ENCODE measurements at places on chromosomes 6 and 20.

- no peak for DNase-seq
These were observed 84.3 kb upstream of the ESR1 start for GRCh38 chr6:151723152-151723551.

DNA sequence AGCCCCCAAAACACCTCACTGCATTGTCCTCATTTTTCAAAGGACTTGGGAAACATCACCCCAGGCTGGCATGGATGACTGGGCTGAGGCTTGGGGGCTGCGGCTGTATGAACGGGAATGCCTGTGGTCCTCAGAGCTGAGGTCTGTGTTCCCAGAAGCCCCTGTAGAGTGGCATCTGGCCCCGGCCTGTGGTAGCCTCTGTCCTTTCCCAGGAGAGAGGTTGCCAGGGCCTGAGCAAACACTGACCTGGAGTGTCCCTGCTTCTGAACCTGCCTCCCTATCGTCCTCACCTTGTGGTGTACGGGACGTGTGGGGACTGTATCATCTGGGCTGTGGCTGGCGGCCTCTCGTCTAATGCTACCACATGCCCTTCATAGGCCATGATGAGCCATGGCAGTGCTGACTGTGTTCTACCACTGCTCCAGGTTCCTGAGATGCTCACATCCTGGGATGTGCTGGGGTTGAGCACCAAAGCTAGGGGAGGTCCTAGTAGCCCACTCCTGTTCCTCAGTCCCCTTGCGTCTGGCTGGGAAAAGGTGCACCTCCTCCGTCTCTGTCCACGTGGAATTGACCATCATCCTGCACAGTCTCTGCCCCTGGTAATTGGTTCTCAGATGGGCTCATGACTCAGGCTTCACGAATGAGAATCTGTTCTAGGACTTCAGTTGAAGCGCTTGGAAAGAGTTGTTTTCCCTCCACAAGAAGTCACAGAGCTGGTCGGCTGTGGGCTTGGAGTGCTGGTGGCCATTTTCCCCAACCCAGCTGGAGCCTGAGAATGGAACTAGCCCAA lies 27.6 kb downstream of the PHACTR3 start:
- DNase-seq, result no peak

GRCh38 chr20:32152421-32153155 lies 43.1 kb downstream of the TM9SF4 start:
- DNase-seq, result no peak

GRCh38 chr20:39855799-39856198 lies 833.2 kb downstream of the MAFB start:
- DNase-seq, result no peak

GRCh38 chr20:16100111-16100510 lies 473.1 kb downstream of the KIF16B start:
- DNase-seq, result no peak

DNA sequence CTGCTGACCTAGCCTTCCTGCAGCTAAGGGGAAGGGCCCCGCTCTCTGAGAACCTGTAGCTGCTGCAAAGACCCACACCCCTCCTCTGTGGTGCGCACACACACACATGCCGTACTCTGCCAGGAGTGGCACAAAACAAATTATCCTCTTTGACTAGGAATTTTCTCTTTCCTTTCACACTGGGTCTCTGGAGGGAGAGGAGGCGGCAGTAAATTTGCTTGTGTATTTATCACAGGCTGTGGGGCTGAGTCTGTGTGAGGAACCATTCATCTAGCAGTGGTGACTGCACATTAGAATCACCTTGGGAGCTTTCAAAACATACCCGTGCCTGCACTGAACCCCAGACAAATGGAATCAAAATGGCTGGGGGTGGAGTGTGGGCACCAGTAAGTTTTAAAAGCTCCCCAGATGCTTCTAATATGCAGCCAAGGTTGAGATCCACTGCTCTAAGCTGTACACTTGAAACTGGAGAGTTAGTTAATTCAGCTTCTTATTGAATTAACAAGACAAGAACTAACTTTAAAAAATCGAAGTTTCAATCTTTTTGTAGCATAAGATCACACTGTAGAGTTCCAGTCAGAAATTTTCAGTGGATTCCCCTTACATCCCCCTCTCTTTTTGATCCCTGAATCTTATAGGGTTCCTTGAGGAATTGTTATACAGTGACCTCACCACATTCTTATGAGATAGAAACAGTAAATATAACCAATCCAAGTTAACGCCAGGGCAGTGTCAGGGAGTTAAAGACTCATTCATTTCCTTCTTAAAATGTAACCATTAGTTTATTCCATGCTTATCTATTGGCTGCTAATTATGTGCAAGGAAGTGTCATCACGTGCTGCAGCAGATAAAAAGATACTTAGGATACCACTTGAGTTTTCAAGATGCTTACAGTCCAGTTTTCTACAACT lies 29.8 kb upstream of the GMDS start:
- no peak for DNase-seq

DNA sequence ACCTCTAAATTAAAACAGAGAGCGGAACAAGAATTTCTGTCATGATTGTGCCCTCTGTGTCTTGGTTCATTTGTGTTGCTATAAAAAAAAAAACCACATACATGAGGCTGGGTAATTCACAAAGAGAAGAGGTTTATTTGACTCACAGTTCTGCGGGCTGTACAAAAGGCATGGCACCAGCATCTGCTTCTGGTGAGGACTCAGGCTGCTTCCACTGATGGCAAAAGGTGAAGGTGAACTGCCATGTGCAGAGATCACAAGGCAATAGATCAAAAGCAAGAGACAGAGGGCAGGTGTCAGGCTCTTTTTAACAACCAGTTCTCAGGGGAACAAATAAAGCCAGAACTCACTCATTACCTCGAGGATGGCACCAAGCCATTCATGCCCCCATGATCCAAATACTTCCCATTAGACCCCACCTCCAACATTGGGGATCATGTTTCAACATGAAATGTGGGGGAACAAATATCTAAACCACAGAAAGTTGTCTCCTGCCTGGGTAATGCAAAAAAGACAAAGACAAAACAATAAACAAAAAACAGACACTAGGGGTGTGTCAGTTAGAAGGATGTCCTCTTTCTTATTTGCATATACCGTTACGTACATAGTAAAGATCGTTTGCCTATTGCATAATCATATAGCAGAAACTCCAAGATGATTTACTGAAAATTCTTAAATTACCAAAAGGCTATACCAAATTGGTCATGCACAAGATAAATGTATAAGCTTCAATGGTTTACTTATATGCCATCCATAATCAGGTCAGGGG lies 17.0 kb downstream of the SERPINB9 start:
- DNase-seq, result no peak

GRCh38 chr6:30781743-30782424 lies 37.5 kb upstream of the IER3 start:
- peak; percentile 97 for DNase-seq

DNA sequence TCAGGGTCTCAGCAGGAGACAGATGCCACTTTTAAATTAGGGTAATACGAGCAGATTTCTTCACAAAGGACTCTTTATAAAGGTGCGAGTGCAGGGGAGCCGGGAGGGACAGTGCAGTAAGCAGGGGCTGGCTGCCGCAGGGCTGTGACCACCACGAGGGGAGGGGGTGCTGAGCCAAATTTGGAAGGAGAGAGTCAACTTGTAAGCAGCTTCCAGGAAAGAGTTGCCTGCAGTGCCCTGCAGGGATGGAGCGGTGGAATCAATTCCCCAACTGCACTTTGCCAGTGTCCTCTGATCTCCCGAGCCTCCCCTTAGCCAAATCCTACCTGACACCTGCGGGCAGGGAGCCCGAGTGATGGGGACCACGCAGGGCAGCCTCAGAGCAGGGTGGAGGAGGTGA lies 13.9 kb upstream of the CCDC167 start:
- DNase-seq, result no peak

- no peak for DNase-seq
These were observed 16.9 kb upstream of the UBE2V1 start for GRCh38 chr20:50129662-50130355.

DNA sequence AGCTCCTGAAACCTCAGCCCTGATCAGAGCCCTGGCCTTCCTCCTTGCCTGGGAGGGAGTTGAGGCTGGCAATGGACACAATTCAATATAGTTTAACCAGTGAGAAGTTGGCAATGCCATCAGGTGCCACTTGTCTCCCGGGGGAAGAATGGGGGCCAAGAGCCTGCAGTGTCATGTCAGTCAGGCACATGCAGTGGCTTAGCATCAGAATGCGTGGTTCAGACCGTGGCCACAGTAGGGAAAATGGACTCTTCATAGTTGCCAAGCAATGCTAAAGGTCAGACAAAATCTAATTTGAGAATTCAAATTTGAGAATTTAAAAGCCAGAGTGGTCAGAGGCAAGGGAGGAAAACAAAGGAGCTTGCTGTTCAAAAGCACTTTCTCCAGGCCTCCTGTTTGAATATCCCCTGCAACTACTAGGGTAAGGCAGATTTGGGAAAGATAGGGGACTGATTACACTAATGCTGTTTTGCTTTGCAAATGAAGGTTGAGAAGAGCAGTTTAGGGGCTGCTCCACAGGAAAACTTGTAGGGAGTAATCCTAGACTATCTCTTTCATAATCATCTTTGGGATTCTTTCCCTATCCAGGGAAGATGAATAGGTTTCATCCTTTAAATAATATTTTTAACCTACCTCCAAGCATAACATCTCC lies 33.1 kb upstream of the CLIC5 start:
- no peak for DNase-seq

GRCh38 chr20:57469418-57470211 lies 55.3 kb downstream of the CTCFL start:
- no peak for DNase-seq

DNA sequence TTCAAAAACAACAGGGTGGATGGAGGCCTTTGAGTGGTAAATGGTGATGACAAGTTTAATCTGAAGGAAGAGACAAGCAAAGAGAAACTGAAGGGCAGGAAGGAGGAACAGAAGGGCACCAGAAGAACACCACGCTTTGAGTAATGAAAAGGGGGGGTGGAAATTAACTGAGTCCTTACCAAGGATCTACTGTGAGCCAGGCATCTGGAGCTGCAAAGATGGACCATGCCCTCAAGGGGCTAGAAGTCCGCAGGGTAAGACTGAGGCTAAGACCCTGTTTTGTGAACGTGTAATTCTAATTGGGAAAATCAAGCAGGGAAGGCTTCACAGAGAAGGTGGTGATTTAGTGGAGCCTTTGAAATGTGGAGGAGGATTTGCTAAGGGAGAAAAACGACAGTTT lies 1.6 kb downstream of the NDRG3 start:
- no peak for DNase-seq

GRCh38 chr6:159996626-159997497 lies 28.0 kb downstream of the IGF2R start:
- no peak for DNase-seq

DNA sequence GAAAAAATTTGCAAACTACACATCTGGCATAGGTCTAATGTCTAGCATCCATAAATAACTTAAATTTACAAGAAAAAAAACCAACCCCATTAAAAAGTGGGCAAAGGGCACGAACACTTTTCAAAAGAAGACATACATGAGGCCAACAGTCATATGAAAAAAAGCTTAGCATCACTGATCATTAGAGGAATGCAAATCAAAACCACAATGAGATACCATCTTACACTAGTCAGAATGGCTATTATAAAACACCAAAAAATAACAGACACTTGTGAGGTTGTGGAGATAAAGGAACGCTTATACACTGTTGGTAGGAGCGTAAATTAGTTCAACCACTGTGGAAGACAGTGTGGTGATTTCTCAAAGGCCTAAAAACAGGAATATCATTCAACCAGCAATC lies 33.7 kb upstream of the EPB41L2 start:
- DNase-seq, result no peak

DNA sequence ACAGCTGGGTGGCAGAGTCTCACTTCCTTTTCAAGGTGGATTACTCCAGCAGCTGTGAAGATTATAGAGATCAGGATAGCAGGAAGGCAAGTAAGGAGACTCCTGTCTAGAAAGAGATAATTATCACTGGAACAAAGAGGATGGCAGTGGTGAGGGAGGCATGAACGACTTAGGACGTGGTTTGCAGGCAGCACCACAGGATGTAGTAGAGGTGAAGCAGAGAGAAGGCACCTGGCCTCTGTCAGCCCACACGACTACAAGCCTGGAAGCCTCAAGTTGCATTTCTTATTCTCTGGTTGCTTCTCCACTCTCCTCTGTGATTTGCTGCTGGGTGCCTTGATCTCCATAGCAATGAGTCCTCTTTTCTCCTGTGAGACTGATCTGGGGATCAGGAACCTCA lies 62.7 kb downstream of the TSHZ2 start:
- no peak for DNase-seq

GRCh38 chr20:21820045-21820444 lies 114.6 kb downstream of the PAX1 start:
- no peak for DNase-seq

DNA sequence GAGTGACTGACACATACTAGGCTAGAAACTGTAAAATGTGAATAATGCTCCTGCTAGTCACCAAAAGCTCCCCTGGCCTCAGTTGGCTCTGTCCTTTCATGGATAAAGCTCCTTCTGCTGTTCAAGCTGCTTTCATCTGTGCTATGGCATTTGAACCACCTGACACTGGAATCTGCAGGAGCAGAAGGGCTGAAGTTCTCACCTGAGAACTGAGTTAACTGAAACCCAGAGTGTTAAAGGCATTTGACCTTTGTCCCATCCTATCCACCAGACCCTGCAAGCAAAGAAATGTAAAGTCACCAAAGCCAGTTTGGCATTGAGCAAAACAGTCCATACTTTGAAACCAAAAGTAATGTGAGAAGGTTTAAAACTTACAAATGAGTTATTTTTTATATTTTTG lies 77.7 kb downstream of the BMP2 start:
- DNase-seq, result no peak

GRCh38 chr6:141133346-141133745 lies 999.4 kb upstream of the GJE1 start:
- no peak for DNase-seq

- DNase-seq, result peak; percentile 94
These were observed 120.8 kb downstream of the BACH2 start for GRCh38 chr6:90175627-90176538.

DNA sequence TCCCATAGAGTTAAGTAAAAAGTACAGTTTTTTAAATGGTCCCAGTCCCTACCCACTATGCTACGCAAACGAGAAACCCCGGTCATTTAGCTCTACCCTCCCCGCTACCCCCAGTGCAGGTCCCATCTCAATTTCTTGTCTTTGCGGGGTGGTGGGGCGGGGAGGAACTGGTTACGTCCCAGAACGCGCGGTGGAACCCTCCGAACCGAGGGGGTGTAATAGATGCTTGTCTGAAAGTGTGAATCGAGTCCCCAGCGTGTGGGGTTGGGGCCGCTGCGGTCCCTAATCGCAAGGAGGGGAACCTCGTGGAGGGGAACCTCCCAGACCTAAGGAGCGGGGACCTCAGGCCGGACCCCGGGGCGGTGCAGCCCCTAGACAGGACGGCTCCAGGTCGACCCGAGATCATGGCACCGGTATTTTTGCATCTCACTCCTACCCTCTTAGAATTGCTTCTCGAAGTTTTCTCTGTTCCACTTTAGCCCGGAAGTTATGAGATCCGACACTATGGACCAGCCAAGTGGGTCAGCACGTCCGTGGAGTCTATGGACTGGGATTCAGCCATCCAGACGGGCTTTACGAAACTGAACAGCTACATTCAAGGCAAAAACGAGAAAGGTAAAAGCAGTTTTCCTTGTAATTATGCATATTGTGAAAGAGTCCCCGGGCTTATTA lies 779 bp downstream of the HEBP2 start:
- DNase-seq, result peak; percentile 18
